ENCODE measurements at places on chromosomes 2 and 18. TPM values are rescaled to one million over a fixed set of nuclear protein-coding genes. Genes with fewer than 3 reads are reported as not detected.

DNA sequence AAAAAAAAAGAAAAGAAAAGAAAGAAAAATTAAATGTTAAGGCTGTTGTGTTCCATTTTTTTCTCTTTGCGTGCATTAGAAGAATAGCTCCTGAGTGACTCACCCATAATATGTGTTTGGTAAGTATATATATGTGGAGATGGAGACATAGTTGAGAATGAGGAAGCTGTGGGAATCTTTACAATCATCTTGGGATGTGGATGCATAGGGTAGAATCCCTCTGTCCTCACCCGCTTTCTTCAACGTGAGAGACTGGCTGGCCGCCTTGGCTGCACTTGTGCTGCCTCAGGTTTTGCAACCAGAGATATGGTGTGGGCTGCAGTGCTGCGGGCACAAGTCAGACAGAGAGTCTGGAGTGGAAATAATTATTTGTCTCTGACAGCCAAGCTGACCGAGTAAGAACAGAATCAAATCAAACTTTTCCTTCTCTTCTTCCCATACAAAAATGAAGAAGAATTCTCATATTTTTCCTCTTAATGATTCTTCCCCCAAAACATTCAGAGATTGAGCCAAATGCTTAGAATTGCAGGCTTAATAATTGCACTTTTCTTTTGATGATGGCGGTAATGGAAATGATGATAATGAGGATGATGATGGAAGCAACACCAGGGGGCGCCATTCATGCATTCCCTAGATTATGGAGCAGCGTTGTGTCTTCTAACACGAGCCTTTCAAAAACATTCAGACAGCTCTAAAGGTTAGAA is 48.5 kb downstream of the SERPINB7 start:
- DNase-seq = peak; percentile 56

- no peak for DNase-seq
Measured at GRCh38 chr2:175957845-175958244, 44.2 kb downstream of the LNPK start.

- no peak for DNase-seq
Measured at GRCh38 chr2:37718515-37719161, 47.2 kb upstream of the CDC42EP3 start.

GRCh38 chr18:3995476-3996102 is 459.5 kb downstream of the DLGAP1 start:
- peak; percentile 70 for DNase-seq

DNA sequence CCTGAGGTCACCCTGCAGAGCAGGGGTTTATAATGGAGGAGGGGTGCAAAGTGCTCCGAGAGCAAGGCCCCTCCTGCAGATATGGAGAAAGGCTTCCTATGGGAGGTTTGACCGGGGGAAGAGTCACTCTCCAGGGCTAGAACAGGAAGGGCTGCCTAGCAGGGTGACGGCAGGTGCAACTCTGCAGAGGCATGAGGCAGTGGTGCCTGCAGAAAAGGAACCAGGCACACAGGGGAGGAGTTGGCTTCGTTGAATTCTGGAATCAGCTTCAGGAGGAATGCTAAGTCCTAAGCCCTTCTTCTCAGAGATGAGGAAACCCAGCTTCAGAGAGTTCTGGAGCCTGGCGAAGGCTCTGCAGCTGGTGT is 17.5 kb upstream of the HPCAL1 start:
- DNase-seq = no peak

DNA sequence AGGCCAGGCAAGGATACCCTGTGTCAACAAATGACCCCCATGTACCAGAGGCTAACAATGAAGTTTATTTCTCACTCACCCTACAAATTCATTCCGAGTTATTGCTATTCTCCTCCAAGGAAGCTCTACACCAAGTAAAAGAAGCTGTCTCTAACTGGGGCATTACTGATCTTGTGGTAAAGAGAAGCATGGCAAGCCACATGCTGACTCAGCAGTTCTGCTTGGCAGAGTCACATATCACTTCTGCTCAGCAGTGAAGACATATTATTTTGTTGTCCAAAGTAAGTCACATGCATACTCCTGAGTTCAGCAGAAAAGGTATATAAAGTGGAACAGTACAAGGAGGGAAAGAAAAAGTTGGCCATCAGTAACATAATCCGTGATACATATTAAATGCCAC is 315.8 kb downstream of the GULP1 start:
- DNase-seq = no peak

- no peak for DNase-seq
Measured at GRCh38 chr2:29033172-29033571, 41.2 kb downstream of the PCARE start.

DNA sequence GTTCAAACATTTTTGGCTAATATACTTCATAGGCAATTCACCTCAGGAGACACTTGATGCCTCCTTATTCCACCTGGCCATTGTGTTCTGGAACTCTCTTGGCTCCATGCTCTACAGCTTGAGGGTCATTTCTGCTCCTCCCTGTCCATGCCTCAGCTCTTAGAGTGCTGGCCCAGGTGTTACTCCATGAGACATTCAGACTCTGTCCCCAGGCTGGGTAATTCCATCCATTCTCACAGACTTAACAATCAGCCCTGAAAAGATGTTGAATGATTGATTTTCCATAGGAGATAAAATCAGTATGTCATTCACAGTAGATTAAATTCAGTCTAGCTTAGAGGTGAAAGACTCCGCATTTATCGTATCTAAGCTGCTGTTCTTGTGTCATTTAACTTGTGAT is 168.6 kb upstream of the CWC22 start:
- no peak for DNase-seq

DNA sequence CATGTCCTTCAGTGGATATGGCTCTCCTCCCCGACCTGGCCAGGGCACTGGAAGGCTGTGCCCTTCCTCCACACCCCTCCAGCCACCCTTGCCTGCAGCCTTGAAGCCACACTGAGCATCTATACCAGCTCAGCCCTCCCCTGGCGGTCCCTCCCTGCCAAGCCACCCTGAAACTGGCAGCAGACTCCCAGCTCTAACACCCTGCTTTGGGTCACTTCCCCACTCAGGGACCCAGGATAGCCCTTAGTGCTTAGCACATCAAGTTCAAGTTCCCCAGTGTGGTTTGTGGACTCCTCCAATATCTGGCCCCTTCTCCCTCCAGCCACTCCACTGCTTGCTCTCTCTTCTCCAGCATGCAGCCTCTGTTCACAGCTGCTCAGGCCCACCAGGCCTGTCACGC is 89.4 kb downstream of the TNS1 start:
- no peak for DNase-seq

GRCh38 chr2:72089537-72089936 is 58.1 kb downstream of the CYP26B1 start:
- no peak for DNase-seq

- no peak for DNase-seq
Measured at GRCh38 chr18:67568166-67568565, 51.6 kb upstream of the DSEL start.

GRCh38 chr18:47594621-47595086 is 335.8 kb downstream of the SMAD2 start:
- DNase-seq = no peak

DNA sequence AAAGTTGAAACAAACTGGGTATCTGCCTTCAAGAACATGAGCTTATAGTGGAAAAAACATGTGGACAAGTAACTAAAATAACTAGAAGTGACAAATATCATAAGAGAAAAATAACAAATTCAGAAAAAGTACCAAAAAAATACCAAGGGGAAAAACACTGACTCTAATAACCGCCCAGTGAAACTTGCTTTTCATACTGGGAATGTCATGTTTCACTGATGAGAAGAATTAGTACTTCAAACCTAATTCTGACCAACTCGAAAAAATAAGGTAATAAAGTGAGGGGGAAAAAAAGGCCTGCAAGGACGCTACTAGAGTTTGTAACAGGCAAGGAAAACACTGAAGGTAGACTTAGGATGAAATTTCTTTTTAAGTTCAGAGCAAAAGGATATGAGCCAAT is 83.6 kb downstream of the RTTN start:
- DNase-seq = no peak

Gene PLEKHH2
- 3.3 TPM for total RNA-seq

Gene XRCC5
- 81.7 TPM for total RNA-seq

Gene PDCD1
- not detected for total RNA-seq

Measured in Peyer's patch (tissue), 4 donors.